ENCODE measurements at places on chromosomes 12 and 14. TPM values are rescaled to one million over a fixed set of nuclear protein-coding genes. Genes with fewer than 3 reads are reported as not detected.

Gene MSRB3
- polyA plus RNA-seq = 0.72 TPM

Gene BBOF1
- polyA plus RNA-seq = 47.7 TPM

Gene MGP
- polyA plus RNA-seq = not detected

Gene SDR9C7
- polyA plus RNA-seq = 0.63 TPM

Gene FOXM1
- polyA plus RNA-seq = 0.31 TPM

Gene KCTD10
- polyA plus RNA-seq = 69.4 TPM

Gene SALL2
- 18.6 TPM for polyA plus RNA-seq

Gene NXPH4
- 0.53 TPM for polyA plus RNA-seq

Gene PITPNM2
- polyA plus RNA-seq = 0.52 TPM

Gene PRB2
- not detected for polyA plus RNA-seq

Gene USP44
- polyA plus RNA-seq = 3.2 TPM

Gene OR4E2
- not detected for polyA plus RNA-seq

Gene TRHDE
- polyA plus RNA-seq = 20.6 TPM

Gene RTN1
- 1,179 TPM for polyA plus RNA-seq

Gene RAB5B
- 43.9 TPM for polyA plus RNA-seq

Gene GPR65
- polyA plus RNA-seq = not detected

Gene ZNF385A
- polyA plus RNA-seq = 0.46 TPM

Gene ASPG
- polyA plus RNA-seq = 1.4 TPM

Gene KCNK13
- polyA plus RNA-seq = not detected

Gene GPR68
- 2.1 TPM for polyA plus RNA-seq

Gene KRT73
- not detected for polyA plus RNA-seq

Gene CHGA
- 147 TPM for polyA plus RNA-seq

Gene ABCD2
- 0.43 TPM for polyA plus RNA-seq

Gene PLEKHG7
- not detected for polyA plus RNA-seq

Data from neural cell (in vitro differentiated cells).